ENCODE measurements at places on chromosomes 6 and 20. TPM values are rescaled to one million over a fixed set of nuclear protein-coding genes. Genes with fewer than 3 reads are reported as not detected.

Gene IRAK1BP1
- total RNA-seq, result 12.8 TPM

Gene EDN1
- total RNA-seq, result 0.58 TPM

- no peak for DNase-seq
Measured at GRCh38 chr6:156729248-156729647, 47.9 kb upstream of the ARID1B start.

GRCh38 chr6:112039431-112039770, 14.5 kb upstream of the CCN6 start:
- no peak for DNase-seq

DNA sequence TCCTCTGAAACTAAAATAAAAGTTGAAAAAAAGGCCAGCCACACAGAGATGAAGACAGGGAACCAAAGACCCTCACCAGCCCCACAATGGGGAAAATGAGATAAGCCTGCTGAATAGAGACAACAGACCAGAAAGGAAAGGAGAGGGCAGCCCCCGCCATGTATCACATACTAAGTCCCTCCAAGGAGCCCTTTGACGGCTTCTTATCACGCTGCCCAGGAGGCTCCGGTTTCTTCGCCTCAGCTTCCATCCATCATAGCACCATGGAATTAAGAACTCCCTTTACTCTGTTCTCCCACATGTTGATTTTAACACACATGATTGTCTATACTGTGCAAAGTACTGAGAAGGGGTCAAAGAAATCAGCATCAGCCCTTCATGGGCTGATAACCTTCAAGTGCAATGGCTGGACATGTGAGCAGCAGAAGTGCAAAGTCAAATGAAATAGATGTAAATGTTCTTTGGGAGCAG, 54.9 kb downstream of the MAP3K5 start:
- DNase-seq, result no peak

- no peak for DNase-seq
Measured at GRCh38 chr6:71080133-71080532, 123.3 kb upstream of the B3GAT2 start.

Gene CBLN4
- not detected for total RNA-seq

DNA sequence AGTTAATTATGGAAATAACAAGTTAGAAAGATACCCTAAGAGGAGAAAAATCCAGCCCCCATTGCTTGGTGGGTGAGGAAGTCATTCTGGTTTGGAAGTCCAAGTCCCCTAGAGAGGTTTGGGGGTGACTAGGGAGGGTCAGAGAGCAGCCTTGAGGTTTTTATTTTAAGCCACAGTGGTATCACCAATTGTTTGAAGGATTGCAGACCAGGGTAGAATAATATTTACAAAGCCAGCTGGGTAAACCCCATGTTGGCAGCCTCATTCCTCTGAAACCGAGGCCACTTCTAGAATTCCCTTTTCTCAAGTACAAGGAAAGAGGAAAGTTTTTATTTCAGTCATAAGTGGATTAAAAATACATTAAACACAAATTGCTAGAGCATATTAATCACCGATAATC, 99.7 kb downstream of the TMEM170B start:
- DNase-seq, result no peak

DNA sequence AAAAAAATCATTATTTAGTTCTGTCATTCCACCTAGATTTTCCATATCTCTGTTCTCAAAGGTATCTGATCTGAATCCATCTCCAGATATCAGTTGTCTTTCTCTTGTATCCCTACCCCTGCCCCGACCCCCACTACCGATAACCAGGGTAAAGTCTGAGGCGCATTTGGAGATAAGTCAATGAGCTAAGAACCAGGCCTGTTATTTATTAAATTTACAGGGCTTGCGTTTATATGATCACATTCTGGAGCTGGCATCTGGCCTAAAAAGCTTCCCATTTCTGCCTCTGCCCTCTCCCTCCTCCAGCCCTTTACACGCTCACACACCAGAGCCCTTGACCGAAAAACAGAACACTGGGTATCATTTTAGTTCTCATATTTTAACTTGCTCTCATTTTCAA, 144.7 kb downstream of the ALDH8A1 start:
- DNase-seq, result no peak

DNA sequence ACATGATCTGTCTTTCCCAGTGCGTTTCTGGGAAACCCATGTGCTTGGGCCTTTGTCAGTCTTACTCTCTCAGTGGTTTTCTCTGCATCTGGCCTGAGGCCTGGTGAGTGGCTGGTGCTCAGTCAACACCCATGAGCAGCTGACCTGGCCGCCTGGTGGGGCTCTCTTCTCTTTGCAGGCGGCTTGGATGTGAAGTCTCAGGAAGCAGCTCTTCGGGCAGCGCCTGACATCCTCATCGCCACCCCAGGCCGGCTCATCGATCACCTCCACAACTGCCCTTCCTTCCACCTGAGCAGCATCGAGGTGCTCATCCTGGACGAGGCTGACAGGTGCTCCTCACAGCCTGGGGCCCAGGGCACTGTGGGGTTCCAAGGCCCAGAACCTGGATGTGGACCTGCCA, 10.8 kb downstream of the DDX27 start:
- no peak for DNase-seq

DNA sequence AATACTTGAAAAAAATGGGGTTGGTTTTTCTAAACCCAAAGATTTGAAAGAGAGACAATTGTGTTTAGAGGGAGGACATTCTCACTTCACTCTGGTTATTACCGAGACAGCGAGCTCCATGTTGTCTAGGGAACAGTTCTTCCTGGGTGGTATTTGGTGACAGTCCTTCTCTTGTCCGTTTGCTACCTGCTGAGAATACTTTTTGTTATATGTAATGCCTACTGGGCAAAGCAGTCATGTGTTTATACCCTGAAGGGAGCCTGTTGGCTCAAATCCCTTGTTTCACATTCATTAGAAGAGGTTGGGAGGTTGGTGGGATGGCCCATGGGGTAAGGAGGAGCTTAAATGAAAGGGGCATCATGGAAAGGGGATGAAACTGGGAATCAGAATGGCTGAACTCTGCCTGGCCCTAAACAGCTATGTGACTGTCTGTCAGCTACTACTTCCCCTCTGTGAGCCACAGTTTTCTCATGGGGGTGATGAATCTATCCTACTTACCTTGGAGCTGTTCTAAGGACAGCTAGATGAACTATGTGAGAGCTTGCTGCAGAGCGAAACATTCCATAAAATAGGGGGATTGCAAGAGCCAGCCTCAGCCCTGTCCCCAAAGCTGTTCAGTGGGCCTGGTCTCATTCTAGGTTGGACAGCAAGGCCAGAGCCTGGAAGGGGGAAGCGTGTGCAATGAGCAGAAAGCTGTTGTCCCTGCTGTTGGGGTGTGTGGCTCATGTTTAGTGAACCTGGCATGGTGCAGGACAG, 43.5 kb downstream of the FNDC1 start:
- no peak for DNase-seq

GRCh38 chr6:85464260-85464644, 14.4 kb downstream of the NT5E start:
- no peak for DNase-seq

DNA sequence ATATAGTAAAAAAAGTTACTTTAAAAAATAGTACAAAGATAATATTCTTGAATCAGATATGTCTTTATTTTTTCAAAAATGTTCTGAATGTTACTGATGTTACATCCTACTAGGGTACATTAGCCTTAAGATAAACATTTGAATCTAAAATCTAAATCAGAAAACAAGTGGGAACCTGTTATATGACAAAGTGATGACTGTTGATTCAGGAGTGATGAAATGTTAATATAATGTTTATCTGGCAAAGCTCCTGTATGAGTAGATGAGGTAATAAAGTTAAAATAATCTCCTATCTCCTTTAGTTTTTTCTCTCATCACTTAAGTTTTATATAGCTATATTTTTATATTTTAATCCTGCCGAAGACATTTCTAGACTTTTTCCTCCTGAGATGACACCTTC, 4.2 kb downstream of the DOP1A start:
- DNase-seq, result no peak

- no peak for DNase-seq
Measured at GRCh38 chr20:48986899-48987298, 59.2 kb upstream of the CSE1L start.

DNA sequence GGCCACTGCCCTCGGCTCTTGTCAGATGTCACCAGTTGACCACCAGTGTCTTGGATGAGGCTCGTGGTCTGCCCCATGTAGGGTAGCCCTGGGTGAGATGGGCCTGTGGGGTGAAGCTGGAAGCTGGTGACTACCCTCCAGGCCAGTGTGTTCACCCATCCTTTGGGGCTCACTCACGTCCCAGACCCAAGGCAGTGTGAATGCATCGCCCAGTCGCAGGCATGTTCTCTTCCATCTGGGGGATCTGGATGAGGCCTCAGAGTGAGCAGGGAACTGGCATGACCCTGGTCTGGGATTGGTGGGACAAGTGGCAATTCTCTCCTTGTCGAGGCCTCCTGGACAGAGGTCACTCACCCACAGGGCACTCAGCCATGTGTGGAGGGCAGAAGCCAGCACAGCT, 120.1 kb upstream of the PHACTR3 start:
- DNase-seq, result no peak

GRCh38 chr6:31660381-31661261, at the start of gene C6orf47:
C6orf47 (minus strand) TSS chr6:31660778; CDS start chr6:31659947, 831 bp downstream.
- peak; percentile 95 for DNase-seq

DNA sequence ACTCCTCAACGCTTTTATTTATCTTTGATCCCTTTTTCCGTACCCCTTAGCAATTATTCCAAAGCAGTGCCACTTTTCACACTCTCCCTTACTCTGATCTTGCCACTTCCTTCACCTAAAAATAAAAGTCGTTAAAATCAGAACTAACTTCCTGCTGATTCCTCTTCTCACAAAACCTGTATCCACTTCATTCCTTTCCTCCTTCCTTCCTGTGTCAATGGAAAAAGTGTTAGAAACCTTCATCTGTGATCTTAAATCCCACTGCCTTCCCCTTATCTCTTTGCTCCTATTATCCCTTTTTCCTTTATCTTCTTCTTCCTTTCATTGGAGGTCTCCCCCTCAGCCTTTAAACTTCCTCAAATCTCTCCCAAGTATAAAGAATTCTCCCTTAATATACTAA, 49.2 kb downstream of the GOPC start:
- no peak for DNase-seq

DNA sequence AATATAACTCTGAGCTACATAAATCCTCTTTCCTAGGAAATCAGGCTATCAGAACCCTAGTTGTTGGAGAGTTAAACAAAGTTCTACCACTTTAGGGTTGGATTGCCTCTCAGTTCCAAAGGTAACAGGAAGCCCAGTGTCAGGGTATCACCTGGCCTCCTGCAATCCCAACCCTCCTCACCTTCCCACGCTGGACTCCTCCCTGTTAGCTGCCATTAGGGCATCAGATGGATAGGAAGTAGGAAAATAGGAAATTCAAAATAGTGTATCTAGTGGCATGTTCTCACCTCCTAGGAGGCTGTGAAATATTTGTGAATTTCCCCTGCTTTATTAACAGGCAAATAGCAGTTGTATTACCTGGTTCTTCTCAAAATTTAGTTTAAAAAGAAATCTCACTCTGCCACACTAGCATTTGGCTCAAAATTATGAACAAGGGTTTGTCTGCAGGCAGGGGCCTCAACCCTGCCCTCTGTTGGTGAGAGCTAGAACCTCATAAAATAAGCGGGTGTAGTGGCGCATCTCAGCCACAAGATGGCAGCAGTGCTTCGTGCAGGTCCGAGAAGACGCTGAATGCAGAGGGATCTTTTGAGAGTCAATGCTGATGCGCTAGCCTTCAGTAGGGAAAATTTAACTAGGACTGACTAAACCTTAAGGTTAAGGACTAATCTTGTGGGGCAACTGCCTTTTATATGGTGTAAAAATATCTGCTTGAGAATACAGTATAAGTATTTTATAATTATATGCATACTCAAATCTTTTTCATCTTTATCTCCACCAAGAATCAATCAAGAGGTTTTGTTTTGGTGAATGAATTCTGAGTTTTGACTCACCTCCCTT, 209.8 kb upstream of the KCNQ5 start:
- peak; percentile 72 for DNase-seq

GRCh38 chr6:797479-798077, 104.6 kb upstream of the EXOC2 start:
- peak; percentile 80 for DNase-seq

DNA sequence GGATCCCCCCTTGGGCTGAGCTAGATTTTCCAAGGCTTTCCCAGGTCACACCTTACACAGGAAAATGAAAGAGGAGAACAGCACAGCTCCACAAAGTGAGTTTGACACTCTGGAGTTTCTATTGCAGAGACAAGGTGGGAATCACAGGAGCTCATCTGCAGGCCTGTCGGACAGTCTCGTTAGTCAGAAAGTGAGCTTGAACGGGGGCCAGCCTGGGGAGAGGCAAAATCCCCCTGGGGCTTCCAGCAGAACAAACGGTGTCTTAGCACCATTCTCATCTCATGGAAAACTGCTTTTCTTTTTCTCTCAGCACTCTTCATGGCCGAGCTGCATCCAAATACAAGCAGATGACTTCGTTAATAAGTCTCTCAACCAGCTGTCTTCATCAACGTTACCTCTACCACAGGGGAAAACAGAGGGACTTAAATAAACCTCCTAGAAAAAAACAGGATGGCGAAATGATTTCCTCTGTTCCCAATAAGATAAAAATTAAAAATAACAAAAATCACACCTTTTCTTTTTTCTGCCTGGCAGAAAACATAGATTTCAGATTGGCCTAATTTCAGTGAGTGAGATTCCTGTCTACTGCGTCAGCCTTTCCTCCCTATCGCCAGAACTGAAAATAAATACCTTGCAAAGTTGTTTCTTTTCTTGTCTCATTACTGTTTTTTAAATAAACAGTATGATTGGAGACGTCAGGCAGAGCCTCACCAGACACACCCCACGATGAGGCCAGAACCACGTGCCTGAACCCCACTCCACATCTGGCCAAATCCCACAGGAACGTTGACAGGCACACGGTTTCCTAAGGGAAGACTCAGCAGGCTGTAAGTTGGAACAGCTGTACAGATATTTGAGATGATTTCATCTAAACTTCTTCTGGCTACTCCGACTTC, 219.0 kb downstream of the TTLL2 start:
- DNase-seq, result no peak
